ENCODE measurements at places on chromosomes 4 and X.
A peak's percentile ranks its signal among the peaks of the same experiment; 100 is the strongest.

DNA sequence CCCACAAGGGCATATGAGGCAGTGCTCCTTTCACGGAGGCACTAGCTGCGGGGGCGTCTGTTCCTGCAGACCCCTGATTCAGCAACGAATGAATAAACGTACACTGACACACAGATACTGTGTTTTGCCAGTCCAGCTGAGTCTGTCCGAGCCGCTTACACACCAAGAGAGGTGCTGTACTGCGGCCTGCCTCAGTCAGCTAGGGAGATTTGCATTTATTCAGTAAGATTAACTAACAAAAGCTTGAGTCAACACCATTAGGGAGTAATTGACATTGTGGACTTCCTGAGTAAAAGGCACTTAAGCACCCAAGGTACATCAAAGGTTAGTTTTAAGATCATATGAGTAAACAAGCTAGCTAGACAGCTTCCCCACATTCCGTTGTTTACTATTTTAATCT, 31.0 kb upstream of the BEX4 start:
- peak; percentile 36 for DNase-seq
- H3K4me3 ChIP-seq: no peak overlapping the region
- H3K36me3 ChIP-seq: no peaks in the 10 kb centered on the region
- no peak overlapping the region for H3K27ac ChIP-seq
- H3K27me3 ChIP-seq: peaks cover 21% of the 10 kb centered on the region

GRCh38 chrX:1754077-1754476, 139.2 kb downstream of the ASMT start:
- H3K27ac ChIP-seq: no peak overlapping the region
- H3K4me3 ChIP-seq: no peak overlapping the region
- H3K36me3 ChIP-seq: peaks cover 28% of the 10 kb centered on the region
- no peaks in the 10 kb centered on the region for H3K4me1 ChIP-seq

DNA sequence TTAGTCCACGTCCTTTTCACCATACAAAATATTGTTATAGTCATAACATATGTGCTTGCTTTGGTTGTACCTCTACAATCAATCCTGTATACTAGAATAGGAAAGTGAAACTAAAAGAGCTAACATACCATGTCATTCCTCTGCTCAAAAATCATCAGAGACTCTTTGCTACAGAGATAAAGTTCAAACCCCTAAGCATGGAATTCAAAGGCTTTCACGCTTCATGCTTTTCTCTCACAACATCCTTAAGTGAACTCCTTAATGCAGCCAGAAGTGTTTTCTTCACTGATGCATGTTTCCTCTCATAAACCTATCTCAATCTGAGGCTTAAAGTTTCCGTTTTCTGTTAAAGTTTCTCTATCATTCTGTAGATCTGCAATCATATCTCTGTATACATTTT, 744.6 kb upstream of the IGFBP7 start:
- DNase-seq: no peak
- H3K36me3 ChIP-seq: no peaks in the 10 kb centered on the region
- no peaks in the 10 kb centered on the region for H3K4me1 ChIP-seq
- no peaks in the 10 kb centered on the region for H3K27me3 ChIP-seq
- no peak overlapping the region for H3K4me3 ChIP-seq

DNA sequence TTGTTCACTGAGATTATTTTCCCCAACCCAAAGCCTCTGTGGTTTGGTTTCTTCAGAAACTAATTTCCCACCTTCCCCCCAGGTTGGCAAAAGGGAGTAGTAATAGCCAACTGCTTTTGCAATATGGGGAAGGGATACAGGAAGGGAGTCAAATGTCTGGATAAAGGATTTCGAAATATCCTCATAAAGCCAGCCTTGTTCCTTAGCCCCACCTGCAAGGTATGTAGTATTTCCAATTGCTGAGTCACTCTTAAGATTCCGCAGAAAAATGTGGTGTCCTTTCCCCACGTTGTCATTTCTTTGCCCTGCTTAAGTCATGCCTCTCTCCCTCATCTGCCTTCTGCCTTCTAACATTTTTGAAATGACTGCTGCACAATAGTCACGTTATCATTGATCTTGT, 138.8 kb upstream of the DCAF8L1 start:
- H3K27me3 ChIP-seq: peaks cover 9% of the 10 kb centered on the region
- no peak for DNase-seq
- no peak overlapping the region for H3K27ac ChIP-seq

DNA sequence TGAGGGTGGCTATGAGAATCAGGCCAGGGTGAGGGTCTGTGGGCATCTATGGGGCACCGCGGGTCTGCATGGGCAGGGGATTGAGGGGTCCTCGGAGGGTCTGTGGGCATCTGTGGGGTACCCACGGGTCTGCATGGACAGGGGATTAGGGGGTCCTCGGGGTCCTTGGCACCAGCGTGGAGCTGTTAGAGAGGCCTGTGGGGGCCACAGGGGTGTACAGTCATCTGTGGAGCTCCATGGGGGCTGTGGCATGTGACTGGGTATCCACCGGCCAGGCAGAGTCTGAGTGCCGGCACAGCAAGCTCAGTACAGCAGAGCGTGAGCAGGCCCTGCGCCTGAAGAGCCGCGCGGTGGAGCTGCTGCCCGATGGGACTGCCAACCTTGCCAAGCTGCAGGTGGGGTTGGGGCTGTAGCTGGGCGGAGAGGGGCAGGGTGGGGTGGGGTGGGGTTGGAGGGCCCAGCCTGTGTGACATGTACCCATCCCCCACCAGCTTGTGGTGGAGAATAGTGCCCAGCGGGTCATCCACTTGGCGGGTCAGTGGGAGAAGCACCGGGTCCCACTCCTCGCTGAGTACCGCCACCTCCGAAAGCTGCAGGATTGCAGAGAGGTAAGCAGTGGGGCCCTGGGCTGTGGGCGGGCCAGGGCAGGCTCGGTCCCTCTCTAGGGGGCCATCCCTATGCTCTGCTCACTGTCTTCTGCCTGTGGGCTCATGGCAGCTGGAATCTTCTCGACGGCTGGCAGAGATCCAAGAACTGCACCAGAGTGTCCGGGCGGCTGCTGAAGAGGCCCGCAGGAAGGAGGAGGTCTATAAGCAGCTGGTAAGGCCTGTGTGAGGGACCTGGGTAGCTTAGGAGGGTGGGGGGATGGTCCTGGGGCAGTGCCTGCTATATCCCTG, 12.9 kb downstream of the CCDC22 start:
- peaks cover 49% of the 10 kb centered on the region for H3K36me3 ChIP-seq
- no peaks in the 10 kb centered on the region for H3K27me3 ChIP-seq
- H3K27ac ChIP-seq: no peak overlapping the region
- H3K4me1 ChIP-seq: no peaks in the 10 kb centered on the region
- no peak overlapping the region for H3K4me3 ChIP-seq

All from H9 (cell line).